ENCODE measurements at places on chromosomes 3 and 15.
A peak's percentile ranks its signal among the peaks of the same experiment; 100 is the strongest.

DNA sequence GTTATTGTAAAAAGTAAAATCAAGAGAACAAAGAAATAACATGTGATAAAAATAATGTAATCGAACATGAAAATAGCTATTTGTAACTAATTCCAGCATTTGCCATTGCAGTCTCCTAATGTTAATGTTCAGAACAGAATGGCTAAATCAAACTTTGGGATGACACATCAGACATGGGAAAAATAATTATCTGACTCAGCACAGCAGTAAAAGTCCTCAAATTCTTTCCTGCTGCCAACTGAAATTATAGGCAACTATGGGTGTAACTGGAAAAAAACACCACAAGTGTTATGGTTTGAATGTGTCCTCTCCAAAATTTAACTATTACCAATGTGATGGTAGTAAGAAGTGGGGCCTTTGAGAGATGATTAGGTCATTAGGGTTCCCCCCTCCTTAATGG lies 446.7 kb downstream of the C3orf38 start:
- DNase-seq, result no peak

DNA sequence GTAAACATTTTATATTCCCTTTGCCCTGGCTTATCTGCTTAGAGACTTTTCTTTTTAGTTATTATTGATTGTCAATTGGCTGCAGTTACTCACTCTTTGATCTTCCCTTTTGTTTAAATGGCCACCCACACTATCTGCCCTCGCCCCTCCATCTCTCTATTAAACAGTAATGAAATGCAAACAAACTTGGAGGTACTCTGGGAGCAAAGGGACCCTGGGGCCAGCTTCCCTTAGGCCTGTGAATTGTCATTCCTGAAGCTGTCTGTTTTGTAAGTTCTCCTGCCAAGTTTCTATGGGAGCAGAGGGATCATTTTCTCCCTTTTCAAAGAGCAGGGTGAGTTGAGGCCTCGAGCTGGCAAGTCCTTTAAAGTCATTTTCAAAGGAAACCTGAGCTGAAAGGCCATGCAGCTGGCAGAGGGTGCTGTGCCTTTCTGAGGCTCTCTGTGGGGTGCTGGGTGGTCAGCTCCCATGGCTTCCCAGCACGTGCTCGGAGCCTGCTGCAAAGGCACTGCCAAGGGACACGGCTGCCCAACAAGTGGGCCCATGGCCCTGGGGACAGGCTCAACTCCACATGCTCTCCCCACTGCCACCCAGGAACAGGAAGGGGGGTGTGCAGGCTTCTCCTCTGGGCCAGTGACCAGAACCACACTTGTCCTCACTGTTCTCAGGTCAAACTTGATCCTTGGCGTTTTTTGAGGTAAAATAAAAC lies 17.4 kb upstream of the RTP2 start:
- peak; percentile 56 for DNase-seq

DNA sequence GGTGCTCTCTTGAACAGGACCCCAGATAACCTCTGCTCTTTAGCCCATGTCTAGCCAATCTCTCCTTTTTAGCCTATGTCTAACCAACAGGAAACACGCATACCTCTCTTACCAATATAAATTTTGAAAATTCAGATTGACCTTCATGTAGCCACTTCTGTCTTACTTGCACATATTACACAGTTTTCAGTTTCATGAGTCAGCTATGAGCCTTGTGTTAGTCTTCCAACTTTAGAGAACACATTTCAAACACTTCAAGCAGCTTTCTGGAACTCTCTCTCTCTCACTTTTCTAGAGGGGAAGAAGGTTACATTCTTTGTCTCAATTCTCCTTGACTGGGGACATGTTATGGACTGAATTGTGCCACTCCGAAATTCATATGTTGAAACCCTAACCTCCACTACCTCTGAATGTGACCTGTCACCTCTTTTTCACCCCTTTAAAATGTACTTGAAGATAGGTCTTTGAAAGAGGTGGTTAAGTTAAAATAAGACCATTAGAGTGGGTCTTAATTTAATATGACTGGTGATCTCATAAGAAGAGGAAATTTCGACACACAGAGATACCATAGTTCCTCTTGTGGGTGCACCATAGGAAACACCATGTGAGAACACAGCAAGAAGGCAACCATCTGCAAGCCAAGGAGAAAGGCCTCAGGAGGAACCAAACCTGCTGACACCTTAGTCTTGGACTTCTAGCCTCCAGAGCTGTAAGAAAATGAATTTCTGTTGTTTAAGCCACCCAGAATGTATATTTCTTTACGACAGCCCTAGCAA lies 480.3 kb upstream of the ALCAM start:
- DNase-seq, result no peak

- no peak for DNase-seq
These were observed 108.5 kb upstream of the CMC1 start for GRCh38 chr3:28132941-28133340.

DNA sequence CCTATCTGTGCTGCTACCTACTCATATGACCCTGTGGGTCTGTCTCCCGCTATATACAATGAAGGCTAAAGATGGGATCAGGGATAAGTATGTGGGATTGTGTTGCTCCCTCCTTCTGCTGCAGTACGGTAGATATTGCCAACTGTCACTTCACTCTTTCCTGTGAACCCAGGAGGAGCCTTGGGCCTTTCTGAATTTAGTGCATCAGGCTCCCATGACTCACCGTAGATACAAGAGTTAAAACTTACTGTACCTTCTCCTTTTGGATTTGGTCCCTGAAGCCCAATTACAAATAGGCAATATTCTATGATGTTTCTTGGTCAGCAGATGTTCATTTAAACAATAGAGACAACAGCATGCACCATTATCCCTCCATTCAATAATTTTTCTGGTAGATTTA lies 27.4 kb downstream of the MITF start:
- no peak for DNase-seq

- DNase-seq, result no peak
These were observed 26.4 kb downstream of the FHIT start for GRCh38 chr3:61224823-61225222.

- DNase-seq, result no peak
These were observed 6.6 kb upstream of the STARD5 start for GRCh38 chr15:81330366-81331090.

DNA sequence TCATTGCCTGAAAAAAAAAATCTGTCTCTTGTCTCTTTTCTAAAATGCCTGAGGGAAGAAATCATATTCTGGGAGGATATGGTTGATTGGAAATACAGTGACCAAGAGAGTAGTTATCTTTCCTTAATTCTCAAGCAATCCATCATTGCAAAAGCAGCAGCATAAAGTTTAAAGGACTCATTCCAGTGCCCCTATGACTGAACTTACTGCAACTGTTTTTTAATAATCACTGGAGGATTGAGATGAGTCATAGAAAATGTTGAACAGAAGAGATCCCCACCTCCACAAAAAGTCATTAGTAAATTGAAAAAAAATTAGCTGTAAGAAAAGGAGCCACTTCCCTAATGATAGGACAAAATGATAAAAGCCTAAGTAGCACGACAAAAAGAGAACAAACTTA lies 121.5 kb downstream of the SLC9A9 start:
- DNase-seq, result no peak

DNA sequence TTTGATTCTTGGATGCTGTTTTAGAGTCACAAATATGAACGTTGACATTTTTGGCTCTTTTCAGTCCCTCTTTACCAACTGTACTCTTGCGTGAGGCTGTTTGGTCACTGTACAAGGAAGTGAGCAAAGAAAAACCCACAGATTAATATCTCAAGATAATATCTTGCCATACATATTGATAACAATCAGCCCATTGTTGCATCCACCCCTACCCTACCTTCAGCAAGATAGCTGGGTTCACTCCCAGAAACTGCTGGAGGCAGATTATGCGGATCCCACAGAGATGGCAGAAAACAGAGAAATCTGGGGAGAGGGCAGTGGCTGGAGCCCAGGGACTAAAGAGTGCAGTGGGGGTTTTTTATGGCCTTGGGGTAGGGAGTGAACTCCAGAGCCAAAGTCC lies 29.9 kb upstream of the MFSD1 start:
- DNase-seq, result no peak

DNA sequence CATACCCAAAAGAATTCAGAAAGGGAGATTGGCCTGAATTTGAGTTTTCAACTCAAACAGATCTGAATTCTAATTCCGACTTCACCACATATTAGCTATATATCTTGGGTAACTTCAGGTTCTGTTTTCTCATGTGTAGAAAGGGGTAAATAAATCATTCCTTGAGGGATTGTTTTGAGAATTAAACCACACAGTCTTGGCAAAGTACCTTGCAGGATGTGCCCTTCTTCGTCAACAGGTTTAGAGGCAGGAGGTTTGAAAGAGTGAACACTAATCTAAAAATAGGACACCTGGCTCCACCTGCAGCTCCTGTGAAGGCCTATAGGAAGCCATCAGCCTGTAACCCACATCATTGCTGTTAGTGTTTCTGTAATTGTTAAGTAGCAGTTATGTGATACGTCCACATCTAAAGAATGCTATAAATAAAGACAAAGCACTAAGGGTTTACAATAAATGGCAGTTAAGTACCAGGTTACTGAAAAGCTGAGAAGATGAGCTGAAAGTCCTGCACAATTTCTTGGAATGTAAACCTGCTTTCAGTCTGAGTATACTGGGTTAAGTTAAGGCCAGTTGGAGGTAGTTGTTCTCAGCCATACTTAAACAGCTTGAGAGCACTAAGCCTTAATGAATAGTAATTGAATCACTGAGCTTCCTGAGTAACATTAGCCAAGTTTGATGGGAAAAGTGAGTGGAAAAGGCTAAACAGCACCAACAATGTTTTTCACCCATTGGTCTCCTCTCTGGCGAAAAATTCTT lies 6.0 kb downstream of the CCDC80 start:
- peak; percentile 5 for DNase-seq

DNA sequence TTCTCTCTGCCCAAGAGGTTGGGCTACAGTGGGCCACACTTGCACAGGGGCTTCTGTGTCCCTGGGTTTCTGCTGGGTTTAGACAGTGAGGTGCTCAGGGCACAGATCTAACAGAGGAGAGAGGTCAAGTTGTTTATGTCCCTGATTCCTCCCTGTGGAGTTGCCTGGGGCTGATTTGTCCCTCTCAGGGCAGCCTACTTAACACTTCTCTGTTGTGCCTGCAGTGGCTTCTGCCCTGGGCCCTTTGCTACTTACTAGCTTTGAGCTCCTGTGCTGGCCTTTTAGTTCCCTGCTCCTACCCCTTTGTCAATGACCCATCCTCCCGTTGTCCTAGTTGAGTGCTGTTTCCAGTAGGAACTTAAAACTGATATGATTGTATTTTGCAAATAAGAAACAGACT lies 114.0 kb upstream of the RGMA start:
- no peak for DNase-seq

GRCh38 chr15:91694831-91695210 lies 158.7 kb upstream of the SLCO3A1 start:
- DNase-seq, result no peak

DNA sequence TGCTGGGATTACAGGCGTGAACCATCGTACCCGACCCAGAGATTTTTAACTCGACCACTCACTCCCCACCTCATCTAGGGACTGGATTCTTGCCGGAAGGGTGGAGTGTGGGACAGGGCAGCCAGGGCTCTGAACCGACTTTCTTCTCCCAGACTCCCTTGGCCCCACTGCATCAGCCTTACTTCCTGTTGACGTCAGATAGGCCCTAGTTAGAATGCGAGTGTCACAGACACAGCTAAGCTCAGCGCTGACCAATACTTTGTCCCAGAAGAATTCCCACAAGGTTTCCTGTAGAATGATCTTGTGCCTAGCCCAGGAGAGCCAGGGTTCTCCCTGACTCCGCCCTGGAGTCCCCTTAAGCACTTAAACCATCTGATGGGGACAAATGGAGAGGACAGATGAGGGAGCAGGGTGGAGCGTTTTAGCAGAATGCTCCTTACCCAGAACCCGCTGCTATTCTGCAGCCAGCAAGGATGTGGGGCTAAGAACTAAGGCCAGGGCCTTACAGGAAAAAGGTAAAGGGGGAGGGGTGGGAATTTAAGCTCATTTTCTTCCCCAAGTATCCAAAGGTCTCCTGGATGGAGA lies 5.8 kb upstream of the TUSC2 start:
- no peak for DNase-seq

DNA sequence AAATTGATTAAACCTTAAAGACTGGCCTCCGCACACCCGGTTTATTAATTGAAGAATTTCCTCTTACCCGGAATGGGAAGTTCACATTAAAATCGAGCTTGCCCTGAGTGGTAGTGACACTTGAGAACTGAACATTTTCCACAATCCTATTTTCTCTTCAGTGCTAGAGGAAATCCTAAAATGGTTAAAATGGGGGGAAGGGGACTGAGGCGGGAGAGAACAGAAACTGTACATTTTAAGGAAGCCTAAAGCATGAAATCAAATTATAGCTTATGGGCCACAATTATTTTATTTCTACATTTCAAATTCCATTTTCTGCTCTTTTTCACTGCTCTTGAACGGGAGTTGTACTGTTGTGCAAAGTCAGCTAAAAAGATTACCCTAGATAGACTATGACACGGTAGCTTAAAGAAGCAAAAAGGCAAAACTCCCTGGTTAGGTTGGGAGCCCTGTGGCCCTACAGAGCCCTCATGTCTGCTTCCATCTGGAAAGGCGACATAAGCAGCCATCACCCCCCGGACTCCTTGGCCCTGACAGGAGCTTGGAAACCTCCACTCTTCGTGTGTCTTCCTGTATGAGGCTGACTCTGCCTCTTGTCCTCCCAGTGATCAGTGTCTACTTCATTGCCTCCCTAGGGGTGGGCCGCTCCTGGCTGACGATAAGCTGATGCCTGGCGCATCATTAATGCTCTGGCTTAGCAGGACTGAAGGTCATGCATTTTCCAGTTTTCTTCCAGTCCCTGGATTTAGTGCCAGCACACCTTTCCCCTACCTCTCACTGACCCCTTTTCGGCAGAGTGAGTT lies 79.3 kb downstream of the EEFSEC start:
- DNase-seq, result no peak

DNA sequence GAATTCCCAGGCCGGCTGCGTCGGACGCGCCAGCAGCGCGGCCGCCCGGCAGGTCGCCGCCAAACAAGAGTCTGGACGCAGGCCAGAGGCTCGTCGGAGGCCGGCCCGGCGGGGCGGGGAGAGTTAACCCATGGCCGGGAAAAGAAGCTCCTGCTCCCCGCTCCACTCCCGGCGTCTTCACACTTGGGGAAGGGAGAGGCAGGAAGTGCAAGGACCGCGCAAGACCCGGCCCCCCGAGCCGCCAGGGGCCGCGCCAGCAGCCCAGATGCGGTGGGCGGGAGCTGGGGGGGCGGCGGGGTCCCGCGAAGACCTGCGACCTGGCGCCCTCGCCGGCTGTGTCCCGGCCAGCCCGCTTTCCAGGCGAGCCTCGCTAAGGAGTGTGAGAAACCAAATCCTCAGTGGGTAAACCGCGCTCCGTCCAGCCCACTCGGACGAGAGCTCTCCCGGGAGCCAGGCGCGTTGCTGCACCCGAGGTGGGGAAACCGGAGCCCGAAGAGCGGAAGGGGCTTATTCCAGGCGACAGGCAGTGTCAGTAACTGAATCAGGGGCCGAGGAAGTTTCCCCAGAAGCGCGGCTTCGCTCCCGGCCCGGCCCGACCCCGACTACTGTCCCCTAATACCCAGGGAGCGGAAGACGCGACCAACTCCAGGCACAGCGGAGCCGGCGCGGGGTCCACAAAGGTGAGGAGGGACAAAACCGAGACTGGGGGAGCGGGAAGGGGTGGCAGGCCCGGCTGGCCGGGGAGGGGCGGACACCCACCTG lies 721 bp downstream of the ADAMTS7 start:
- DNase-seq, result no peak
